Stimulated activated naive CD4-positive, alpha-beta T cell (primary cell): ENCODE measurements at places on chromosomes 4 and X.

GRCh38 chr4:1646690-1647089, 37.4 kb downstream of the FAM53A start:
- DNase-seq = no peak

GRCh38 chrX:40579141-40579540, 1.6 kb upstream of the ATP6AP2 start:
- DNase-seq = no peak

DNA sequence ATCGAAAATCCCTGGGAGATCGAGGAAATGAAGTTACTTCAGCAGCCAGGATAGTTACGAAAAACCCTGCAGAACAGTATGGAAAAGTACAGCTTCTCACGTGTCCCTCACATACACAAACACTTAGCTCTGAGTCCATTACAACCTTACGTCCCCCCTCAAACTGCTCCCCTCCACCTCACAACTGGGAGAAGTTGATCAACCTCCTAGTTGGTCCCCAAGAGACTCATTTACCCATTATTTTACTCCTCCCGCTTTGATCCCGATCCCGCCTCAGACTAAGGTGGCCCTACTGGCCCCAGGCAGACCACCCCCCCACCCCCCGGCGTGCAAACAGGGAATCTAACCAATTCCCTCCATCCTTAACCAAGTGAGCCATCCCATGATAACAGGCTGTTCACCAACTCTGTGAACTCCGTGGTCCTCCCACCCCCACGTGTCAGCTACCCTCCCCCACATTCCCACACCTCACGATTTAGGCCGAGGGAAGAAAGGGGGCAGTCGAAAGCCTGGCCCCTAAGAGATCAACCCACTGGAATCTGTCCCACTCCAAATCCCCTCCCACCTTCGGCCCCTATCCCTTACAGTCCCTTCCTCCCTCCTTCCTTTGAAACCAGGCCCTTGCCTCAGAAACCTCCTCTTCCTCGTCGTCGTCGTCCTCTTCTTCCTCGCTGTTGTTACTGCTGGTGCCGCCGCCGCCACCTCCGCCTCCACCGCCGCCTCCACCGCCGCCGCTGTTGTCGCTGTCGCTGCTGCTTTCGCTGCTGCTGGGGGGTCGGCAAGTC, 755 bp downstream of the ANKRD17 start:
- no peak for DNase-seq

GRCh38 chr4:27843776-27844175, 983.1 kb downstream of the STIM2 start:
- DNase-seq = no peak

DNA sequence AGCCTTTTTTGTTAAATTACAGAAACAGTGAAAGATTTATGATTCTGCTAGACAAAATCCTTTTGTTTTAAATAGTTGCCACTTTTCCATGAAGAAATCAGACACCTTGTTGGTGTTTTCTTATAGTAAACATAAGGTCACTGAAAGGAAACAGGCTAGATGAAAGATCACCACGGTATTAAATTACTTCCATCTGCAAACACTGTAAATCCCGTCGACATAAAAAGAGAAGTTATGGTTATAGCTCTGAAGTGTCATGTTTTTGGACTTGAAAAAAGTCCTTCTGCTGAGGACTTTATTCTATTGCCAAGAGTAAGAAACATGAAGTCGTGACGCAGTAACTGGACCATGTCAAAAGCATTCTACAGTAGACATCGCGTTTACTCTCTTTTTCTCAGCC, 567.6 kb upstream of the SLIT2 start:
- DNase-seq = no peak

DNA sequence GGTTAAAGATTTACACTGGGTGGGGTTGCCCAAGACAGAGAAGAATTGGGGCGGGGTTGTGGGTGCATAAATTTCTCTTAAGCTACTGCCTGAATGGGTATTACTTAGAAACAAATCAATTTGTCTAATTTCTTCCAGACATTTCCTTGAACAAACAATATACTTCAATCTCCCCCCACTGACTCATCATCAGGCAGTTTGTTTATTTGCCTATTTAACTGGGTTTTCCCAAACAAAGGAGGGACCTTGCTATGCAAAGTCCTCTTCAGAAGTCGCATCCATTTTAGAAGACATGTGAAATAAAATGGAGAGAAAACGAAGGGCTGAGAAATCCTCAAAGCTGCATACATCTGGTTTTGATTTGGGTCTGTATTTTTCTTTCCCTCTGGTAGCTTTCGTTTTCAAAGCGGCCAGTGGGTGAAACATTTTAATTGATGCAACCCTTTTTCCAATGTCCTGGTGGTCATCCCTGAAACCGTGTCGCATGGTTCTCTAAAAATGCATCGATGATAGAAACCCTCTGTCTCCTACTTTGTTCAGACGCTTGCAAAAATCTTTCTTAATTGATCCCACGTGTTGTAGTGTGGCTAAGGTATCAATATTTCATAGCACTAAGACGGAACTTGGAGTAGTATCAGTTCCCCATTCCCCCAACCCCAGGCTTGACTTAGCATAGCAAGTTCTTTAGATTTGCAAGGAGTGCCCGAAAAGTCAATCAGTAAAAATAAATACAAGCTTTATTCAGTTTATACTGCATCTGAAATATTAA, 115.1 kb upstream of the MXRA5 start:
- no peak for DNase-seq

DNA sequence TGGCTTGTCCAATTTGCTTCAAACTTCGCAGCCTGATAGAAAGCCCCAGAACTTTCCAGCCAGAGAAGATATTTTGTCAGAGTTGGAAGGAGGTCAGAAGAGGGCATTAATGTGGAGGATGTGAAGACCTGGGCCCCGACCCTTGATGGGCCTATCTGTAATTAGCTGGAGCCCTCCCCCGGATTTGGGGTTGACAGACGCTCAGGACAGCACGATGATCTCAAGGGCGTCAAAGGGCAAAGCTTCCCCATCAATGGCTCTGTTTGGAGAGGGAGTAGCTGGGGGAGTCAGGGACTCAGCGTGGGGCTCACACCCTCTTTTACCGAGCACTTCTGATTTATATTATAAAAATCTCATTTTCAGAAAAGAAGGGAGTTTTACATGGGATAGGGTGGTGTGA, 59.0 kb upstream of the PPP2R3B start:
- no peak for DNase-seq

GRCh38 chrX:21678048-21678612, 20.0 kb upstream of the KLHL34 start:
- DNase-seq = no peak

DNA sequence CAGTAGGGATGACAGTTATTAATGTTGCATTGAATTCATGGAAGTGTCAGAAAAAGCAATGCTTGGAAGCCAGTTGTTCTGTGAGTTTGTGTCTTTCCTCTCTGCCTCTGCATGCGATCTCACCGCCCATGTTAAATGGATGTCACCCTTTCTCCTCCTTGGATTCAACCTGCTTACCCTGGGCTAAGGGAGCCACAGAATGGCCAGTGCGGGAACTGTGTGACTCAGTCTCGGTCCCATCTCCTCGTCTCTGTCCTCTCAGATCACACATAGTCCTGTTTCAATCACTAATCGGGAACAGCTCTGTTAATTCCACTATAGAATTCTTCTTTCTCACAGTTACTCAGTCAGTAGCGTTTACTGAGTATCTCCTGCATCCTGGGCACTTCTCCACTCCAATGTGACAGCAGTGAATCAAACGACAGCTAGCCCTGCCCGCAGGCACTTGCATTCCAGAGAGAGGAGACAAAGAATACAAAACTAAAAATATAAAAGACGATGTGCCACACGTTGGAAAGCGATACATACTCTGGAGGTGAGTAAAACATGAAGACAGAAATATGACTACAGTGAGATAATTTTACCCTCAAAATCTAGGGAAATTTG, 53.6 kb upstream of the TLR3 start:
- no peak for DNase-seq

DNA sequence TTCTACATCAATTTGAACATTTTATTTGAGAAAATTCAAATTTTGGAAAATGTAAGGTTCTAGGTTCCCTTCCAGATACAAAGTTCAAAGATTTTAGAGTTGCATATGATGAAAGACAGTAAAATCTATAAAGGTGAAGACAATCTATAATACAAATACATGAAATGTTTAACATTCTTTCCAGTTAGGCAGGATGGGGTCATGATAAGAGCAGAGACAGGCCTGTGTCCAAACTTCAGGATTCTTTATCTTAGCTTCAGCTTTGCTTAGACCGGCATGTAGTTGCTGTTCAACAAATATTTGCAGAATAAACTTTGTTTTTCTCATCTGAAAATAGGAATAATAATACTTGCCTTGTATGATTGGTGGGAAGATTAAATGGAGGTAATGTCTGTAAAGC, 4.5 kb upstream of the RPS6KA3 start:
- no peak for DNase-seq

GRCh38 chr4:97073194-97073593, 1070.1 kb downstream of the STPG2 start:
- DNase-seq = no peak
